ENCODE measurements at places on chromosomes 7 and 10. TPM values are rescaled to one million over a fixed set of nuclear protein-coding genes. Genes with fewer than 3 reads are reported as not detected.

The CHST15 gene
- total RNA-seq: 16.4 TPM

The NRG3 gene
- total RNA-seq: not detected

The UTF1 gene
- total RNA-seq: not detected

The SPDYE2 gene
- total RNA-seq: not detected

The GRM8 gene
- not detected for total RNA-seq

The ZDHHC16 gene
- 35.1 TPM for total RNA-seq

The EPHB6 gene
- total RNA-seq: 30.5 TPM

DNA sequence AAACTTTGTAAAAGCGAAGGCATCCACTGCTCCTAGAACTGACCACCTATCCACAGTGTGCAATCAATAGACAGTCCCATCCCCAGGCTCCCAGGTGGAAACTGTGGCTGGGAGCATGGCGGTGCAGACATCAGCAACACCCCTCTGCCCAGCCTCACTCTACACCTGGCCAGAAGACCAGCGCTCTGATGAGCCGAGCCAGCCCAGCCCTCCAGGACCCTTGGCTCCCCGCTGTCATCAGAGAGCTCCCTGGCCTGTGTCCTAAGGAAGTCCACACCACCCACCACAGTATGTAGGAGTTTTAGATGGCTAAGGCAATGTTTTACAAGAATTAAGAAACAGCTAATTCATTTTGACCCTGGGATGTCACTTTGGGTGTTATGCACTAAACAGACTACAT lies 81.0 kb downstream of the VOPP1 start:
- DNase-seq: no peak

- no peak for DNase-seq
These were observed 39.6 kb downstream of the DYNC1I1 start for GRCh38 chr7:95811846-95812445.

DNA sequence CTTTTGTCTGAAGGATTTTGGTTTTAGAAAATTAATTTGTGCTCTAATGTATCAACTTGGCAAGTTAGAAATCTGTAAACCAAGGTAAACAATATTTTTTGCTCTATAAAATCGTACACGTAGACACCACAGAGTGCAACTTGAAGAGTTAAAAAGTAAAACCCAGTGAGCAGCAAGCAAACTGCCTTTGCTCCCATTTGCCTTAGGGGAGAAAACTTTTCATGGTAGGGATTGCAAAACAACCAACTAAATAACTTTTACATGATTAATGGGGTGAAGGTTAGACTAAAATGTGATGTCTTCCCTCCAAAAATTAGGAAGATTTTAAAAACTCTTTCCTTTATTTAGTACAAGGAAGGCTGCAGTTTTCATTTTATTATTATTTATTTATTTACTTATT lies 224.2 kb upstream of the LYZL1 start:
- DNase-seq: peak; percentile 61

DNA sequence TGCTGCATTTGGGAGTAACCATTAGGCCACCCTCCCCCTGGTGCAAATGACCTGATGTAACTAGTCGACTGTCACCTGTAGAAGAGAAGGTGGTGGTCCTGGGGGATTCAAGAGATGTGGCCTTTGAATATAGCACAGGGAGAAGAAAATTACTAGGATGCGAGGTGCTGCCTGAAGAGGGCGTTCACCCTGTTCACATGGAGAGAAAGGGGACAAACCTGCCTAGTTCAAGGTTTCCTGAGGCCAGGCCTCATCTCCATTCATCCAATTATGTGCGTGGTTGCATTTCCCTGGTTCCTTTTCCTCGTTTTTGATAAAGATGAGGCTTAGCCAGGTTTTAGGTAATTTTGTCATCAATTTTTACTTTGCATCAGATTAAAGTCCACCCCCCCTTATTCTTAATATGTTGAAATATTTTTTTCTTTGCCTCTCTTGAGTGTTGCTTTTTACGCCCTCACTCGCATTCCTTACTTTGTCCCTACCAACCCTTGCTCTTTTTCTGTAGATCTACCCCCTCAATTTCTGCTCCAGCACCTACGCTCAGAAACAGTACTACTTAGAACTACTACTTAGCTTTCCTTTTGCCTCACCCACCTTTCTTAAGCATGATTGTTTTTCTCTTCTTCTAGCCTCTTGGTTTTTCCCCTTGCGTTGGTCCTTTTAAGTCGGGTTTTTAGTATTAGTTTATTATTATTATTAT lies 13.7 kb downstream of the CLCN1 start:
- DNase-seq: no peak

GRCh38 chr7:47335557-47336471 lies 246.1 kb downstream of the TNS3 start:
- DNase-seq: no peak

- no peak for DNase-seq
These were observed 5.6 kb downstream of the BTBD16 start for GRCh38 chr10:122276611-122277208.

GRCh38 chr7:325051-325798 lies 35.3 kb downstream of the FOXL3 start:
- no peak for DNase-seq

- peak; percentile 65 for DNase-seq
These were observed 307.8 kb downstream of the PRPF18 start for GRCh38 chr10:13894412-13895093.

GRCh38 chr10:30784897-30785605 lies 155.5 kb upstream of the LYZL2 start:
- DNase-seq: no peak

DNA sequence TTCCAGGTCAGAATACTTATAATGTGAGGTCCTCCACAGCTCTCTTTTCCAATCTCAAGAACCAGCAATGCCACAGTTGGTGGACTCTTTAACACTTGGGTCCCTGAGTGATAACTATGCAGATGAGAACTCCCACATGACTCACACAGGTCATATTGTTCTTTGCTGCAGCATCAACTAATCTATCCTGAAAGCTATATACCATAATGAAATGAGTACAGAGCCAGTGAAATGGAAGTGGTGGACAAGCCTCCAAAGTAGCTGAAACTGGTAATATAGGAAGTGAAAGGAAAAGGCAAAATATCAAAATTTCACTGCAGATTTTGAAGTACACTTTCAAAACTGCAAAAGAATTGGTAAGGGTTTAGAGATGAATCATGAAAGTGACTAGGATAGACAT lies 45.6 kb downstream of the SORCS1 start:
- no peak for DNase-seq

GRCh38 chr10:121921238-121921931 lies 6.4 kb downstream of the ATE1 start:
- DNase-seq: no peak

DNA sequence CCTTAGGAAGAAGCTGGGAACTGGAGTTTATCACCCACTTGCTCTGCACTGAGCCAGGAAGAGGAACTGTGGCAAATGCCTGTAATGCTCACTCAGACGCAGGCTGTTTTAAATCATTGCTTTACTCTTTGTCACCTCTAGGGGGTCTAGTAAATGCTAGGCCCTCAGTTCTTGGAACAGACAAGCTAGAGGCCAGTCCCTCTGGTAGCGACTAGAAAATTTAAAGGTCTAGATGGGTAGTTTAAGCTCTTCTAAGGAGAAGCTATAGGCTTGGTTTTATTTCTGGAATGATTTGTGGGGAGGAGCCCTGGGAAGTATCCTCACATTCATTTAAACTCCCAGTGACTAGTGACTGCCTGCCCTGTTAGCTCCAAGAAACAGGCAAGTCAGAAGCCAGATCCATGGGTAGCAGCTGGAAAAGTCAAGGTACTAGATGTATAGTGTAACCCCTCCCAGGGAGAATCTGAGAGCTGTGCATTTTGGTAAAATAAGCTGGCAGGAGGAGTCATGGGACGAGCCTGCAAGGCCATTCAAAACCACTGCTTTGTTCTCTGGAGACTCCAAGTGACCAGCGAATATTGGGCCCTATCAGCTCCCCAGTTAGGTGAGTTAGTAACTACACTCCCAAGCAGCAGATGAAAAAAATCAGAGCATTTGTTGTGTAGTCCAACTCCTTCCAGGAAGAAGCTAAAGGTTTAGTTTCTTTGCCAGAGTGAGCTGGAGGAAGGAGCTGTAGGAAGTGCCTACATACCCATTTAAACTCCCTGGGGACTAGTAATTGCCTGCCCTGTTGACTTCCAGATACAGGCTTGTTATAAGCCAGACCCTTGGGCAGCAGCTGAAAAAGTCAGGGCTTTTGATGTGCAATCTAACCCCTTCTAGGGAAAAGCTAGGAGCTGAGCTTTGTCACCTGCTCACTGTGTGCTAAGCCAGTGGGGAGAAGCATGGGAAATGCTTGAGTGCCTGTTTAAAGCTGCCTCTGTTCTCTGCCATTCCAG lies 68.9 kb downstream of the DYNC1I1 start:
- DNase-seq: peak; percentile 38

DNA sequence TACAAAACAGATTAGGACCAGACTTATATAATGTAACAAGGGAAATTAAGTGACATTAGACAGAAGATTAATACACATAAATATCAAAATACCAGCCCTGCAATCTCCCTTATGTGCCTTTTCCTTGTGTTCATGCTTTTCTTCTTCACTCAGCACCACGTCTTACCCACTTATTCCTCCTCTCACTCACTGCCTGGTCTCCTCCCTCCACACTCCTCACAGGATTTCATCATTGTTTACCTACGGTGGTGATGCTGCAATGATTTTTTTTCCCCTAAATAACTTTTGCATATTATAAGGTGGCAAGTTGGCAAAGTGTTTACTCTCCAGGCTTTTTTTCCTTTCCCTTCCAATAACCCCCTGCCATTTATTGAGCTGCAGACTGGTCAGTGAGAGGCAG lies 203.2 kb downstream of the PCLO start:
- no peak for DNase-seq

DNA sequence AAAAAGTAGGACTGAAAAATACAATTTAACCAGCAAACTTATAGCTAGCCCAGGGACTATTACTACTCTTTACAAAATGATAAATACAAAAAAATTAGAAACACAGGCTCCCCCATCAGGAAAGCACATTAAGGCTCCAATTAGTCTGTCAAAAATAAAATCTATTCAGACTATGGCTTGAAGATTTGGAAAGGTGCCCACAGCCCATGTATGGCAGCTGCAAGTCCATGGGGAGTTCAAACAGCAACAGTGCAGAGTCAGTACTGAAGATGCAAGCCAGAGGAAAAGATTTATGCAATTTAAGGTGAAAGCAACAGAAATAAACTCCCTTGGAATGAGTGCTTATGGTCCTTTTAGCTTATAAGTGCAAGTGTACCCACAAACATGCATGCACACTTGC lies 29.7 kb downstream of the IMMP2L start:
- no peak for DNase-seq

DNA sequence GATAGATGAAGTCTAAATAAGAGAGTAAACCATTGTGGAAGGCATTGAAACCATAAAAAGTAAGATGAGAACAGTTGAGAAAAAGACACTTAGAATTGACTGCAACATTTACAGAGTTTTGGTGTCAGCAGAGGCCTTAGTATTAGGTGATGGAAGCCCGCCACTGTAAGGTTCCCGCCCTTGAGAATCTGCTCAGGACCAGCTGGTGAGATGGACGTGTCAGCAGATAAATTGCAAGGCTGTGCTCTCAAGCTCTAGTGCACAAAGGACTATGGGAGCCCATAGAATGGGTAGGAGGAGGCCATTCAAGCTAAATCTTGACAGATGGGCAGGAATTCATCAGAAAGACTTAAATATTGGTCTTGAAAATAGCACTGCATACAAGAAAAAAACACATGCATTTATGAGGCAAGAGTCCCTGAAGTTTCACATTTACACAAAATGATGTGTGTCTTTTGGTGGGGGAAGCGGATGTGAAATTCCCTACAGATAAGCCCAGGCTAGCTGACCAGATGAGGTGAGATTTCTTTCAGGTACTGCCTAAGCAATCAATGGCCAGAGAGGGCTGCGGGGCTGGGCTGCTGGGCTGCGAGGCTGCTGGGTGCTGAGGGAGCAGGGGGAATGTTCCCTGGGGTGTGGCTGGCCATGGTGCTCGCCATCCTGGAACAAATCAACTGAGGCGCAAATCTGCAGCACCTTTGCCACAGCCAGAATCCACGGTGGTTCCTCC lies 42.5 kb downstream of the SYPL1 start:
- no peak for DNase-seq

Data from PC-3 (cell line).